A673 (cell line): ENCODE measurements at places on chromosomes 7 and 10.

- no peak overlapping the region for H3K27ac ChIP-seq
- H3K36me3 ChIP-seq, result no peaks in the 10 kb centered on the region
- DNase-seq, result peak; percentile 44
These were observed 142.2 kb upstream of the INSYN2A start for GRCh38 chr10:127338399-127339110.

- peak; percentile 40 for DNase-seq
- no peaks in the 10 kb centered on the region for H3K36me3 ChIP-seq
- no peak overlapping the region for H3K4me3 ChIP-seq
- no peak overlapping the region for H3K27ac ChIP-seq
- peaks cover 27% of the 10 kb centered on the region for H3K4me1 ChIP-seq
- H3K27me3 ChIP-seq, result no peaks in the 10 kb centered on the region
These were observed 268.4 kb downstream of the TCERG1L start for GRCh38 chr10:131043039-131043691.

- H3K36me3 ChIP-seq, result no peaks in the 10 kb centered on the region
- no peak for DNase-seq
- no peak overlapping the region for H3K27ac ChIP-seq
- no peak overlapping the region for H3K4me3 ChIP-seq
- peaks cover 3% of the 10 kb centered on the region for H3K4me1 ChIP-seq
These were observed 9.0 kb downstream of the LFNG start for GRCh38 chr7:2528481-2529095.

DNA sequence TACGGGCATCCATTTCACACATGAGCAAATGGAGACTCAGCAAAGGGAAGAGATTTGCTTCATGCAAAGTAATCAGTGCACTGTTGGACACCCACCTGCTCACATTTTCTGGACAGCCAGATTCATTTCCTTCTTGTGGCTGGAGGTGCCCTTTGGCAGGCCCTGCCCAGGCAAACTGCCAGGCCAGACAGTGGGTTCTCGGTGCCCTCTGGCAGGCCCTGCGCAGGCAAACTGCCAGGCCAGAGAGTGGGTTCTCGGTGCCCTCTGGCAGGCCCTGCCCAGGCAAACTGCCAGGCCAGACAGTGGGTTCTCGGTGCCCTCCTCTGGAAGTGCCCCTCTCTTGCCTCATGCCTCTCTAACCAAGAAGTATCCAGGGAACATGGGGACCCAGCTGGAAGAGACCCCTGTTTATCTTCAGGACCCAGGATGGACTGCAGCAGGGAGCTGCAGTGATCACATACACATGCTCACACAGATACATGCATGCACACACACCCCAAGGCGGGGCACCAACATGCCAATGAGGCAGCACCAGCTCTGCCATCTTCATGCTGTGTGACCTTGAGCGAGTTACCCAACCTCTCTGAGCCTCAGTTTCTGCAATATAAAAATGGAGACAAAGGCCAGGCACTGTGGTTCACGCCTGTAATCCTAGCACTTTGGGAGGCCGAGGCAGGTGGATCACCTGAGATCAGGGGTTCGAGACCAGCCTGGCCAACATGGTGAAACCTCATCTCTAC lies 67.1 kb downstream of the OAT start:
- no peak overlapping the region for H3K27ac ChIP-seq
- no peaks in the 10 kb centered on the region for H3K27me3 ChIP-seq
- H3K36me3 ChIP-seq, result no peaks in the 10 kb centered on the region
- no peak overlapping the region for H3K4me3 ChIP-seq
- peaks cover 18% of the 10 kb centered on the region for H3K4me1 ChIP-seq
- DNase-seq, result no peak

- no peak for DNase-seq
- no peak overlapping the region for H3K4me3 ChIP-seq
- H3K27me3 ChIP-seq, result no peaks in the 10 kb centered on the region
- H3K27ac ChIP-seq, result no peak overlapping the region
These were observed 79.6 kb upstream of the STRIP2 start for GRCh38 chr7:129354428-129355157.

GRCh38 chr10:72027498-72027897 lies 60.9 kb downstream of the SPOCK2 start:
- no peak for DNase-seq
- no peak overlapping the region for H3K27ac ChIP-seq
- H3K4me3 ChIP-seq, result no peak overlapping the region

DNA sequence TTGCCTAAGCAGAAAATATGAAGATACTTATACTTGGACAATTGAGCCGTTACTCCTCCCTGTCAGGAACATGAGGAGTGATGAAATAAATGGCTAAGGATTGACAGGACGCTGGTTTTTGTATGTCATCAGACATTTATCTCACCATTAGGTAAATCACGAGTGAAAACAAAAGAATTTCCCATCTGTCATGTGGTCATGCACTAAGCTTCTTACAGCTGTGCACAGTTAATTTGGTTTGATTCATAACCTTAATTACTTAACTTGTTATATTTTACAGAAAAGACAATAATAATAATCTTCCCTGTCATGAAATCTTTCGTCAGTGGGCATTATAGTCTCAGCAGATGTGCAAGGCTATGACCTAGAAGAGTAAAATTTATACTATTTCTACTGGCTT lies 266.5 kb downstream of the HGF start:
- H3K27ac ChIP-seq, result no peak overlapping the region
- no peaks in the 10 kb centered on the region for H3K27me3 ChIP-seq
- no peak for DNase-seq
- peaks cover 27% of the 10 kb centered on the region for H3K4me1 ChIP-seq

DNA sequence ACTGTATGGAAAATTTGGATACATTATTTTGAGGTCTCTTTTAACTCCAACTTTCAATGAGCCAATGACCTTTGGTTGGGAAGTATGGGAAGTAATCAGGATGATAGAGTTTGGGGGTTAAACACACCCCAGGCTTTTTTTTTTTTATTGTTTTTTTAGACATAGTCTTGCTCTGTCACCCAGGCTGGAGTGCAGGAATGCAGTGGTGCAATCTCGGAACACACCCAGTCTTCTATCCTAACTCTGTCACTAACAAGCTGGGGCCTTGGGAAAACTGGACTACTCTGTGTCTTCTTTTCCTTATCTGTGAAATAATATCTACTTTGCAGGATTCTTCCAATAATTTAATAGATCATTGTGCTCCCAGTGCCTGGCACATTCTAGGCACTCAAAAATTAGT lies 37.6 kb upstream of the AGBL3 start:
- no peak overlapping the region for H3K4me3 ChIP-seq
- peaks cover 4% of the 10 kb centered on the region for H3K4me1 ChIP-seq
- no peak for DNase-seq
- H3K27me3 ChIP-seq, result no peaks in the 10 kb centered on the region

DNA sequence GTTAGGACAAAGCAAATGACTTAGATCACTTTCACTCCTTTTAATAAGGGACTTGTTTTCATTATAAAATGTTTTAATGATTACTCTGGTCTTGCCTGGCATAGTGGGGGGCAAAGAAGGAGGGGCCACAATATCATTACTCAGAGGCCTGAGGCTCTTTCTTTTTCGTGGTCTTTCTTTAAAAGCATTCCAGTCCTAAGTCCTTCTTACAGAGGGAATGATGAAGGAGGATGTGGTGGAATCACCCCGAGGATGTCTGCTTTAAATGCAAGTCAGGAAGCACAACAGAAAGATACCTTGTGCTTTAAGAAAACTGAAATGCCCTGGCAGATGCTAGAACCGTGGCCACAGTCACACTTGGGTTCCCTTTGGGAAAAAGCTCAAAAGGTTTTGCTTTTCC lies 379.1 kb downstream of the INHBA start:
- no peaks in the 10 kb centered on the region for H3K4me1 ChIP-seq
- no peak overlapping the region for H3K27ac ChIP-seq
- no peak overlapping the region for H3K4me3 ChIP-seq
- H3K27me3 ChIP-seq, result no peaks in the 10 kb centered on the region
- H3K36me3 ChIP-seq, result no peaks in the 10 kb centered on the region

GRCh38 chr7:118250860-118251494 lies 26.5 kb downstream of the ANKRD7 start:
- H3K27me3 ChIP-seq, result no peaks in the 10 kb centered on the region
- H3K27ac ChIP-seq, result no peak overlapping the region
- no peak overlapping the region for H3K4me3 ChIP-seq
- H3K4me1 ChIP-seq, result no peaks in the 10 kb centered on the region

- no peak overlapping the region for H3K4me3 ChIP-seq
- no peaks in the 10 kb centered on the region for H3K36me3 ChIP-seq
- peak overlapping the region; percentile 15 for H3K27ac ChIP-seq
- H3K27me3 ChIP-seq, result no peaks in the 10 kb centered on the region
- H3K4me1 ChIP-seq, result peaks cover 24% of the 10 kb centered on the region
These were observed 1061.1 kb upstream of the AUTS2 start for GRCh38 chr7:68537051-68537773.

GRCh38 chr10:73529089-73529832 lies 33.4 kb upstream of the PPP3CB start:
- H3K4me1 ChIP-seq, result no peaks in the 10 kb centered on the region
- H3K27me3 ChIP-seq, result no peaks in the 10 kb centered on the region
- no peak overlapping the region for H3K27ac ChIP-seq
- no peaks in the 10 kb centered on the region for H3K36me3 ChIP-seq

DNA sequence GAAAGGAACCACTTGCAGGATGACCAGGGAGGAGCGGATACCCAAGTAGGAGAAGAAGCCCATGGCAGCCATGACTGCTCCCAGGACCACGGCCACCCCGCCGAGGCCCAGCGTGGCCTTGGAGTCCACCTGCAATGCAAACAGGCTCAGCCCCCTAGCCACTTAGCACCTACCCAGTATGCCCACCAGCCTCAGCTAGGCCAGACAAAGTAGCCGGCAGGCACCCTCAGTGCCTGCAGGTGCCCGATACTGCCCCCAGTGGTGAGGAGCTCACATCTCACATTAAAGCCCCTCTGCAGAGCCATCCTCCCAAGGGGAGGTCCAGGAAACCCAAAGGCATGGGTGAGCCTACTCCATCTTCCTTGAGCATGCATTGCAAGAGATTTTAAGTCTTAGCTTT lies 6.6 kb downstream of the NPC1L1 start:
- DNase-seq, result peak; percentile 73
- no peaks in the 10 kb centered on the region for H3K36me3 ChIP-seq
- H3K27ac ChIP-seq, result no peak overlapping the region
- no peak overlapping the region for H3K4me3 ChIP-seq
- H3K4me1 ChIP-seq, result no peaks in the 10 kb centered on the region

DNA sequence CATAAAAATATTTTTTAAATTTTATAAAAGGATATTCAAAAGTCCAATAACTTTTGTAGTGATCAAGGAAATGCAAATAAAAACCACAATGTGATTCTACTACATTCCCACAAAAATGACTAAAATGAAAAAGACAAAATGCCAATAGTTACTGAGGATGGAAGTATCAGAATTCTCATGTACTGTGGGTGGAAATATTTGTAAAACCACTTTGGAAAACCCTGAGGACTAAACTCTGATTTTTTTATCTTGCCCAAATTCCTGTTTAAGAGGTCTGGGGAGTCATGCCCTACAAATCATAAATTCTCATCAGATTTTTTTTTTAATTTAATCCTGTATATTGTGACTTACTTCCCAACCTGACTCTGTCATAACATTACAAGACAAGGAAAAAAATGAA lies 9.8 kb upstream of the SEMA3D start:
- no peak overlapping the region for H3K4me3 ChIP-seq
- no peaks in the 10 kb centered on the region for H3K4me1 ChIP-seq
- no peaks in the 10 kb centered on the region for H3K27me3 ChIP-seq
- DNase-seq, result no peak
- no peaks in the 10 kb centered on the region for H3K36me3 ChIP-seq

- peaks cover 13% of the 10 kb centered on the region for H3K36me3 ChIP-seq
- H3K4me1 ChIP-seq, result no peaks in the 10 kb centered on the region
- H3K4me3 ChIP-seq, result no peak overlapping the region
- peak; percentile 55 for DNase-seq
- H3K27me3 ChIP-seq, result no peaks in the 10 kb centered on the region
- no peak overlapping the region for H3K27ac ChIP-seq
These were observed 46.6 kb downstream of the CCSER2 start for GRCh38 chr10:84375011-84375410.

GRCh38 chr7:140456551-140457051 lies 22.7 kb downstream of the MKRN1 start:
- no peak overlapping the region for H3K27ac ChIP-seq
- H3K4me3 ChIP-seq, result no peak overlapping the region
- peaks cover 21% of the 10 kb centered on the region for H3K36me3 ChIP-seq
- H3K4me1 ChIP-seq, result no peaks in the 10 kb centered on the region

DNA sequence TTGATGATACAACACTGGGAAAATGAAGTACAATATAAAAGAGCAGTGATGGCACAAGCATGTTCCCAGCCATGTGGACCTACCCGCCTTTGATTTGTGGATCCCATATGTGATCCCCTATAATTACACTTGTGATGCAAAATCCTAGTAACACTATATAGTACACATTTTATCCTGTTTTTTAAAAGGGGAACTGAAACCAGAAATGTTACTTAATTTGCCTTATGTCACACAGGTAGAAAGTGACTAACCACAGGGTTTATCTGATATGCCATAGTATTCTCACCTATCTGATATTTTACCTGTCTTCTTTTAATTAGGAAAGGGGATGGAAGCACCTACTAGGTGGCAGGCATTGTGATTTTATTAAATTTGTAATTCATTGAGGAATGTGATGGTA lies 35.0 kb downstream of the ARMC3 start:
- H3K27me3 ChIP-seq, result no peaks in the 10 kb centered on the region
- H3K4me1 ChIP-seq, result no peaks in the 10 kb centered on the region
- no peak overlapping the region for H3K27ac ChIP-seq
- H3K36me3 ChIP-seq, result no peaks in the 10 kb centered on the region
- H3K4me3 ChIP-seq, result no peak overlapping the region

DNA sequence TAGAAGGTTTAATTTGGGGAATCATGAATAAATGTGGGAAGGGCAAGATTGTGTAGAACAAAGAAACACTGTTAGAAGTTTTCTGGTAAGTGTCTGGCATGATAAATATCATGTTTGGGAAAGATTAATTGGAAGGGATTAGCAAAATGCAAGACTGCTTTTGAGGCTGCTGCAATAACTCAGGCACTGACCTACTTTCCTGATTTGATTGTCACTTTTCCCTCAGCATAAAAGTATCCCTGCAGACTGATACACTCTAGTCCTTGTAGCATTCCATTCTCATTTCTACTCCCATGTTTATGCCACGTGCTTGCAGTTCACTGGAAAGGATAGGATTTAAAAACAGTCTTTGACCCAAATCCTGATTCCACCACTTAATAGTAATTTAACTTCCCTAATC lies 303.3 kb upstream of the SEMA3A start:
- no peak overlapping the region for H3K4me3 ChIP-seq
- H3K27me3 ChIP-seq, result no peaks in the 10 kb centered on the region
- no peaks in the 10 kb centered on the region for H3K36me3 ChIP-seq
- no peak for DNase-seq
- H3K4me1 ChIP-seq, result no peaks in the 10 kb centered on the region

GRCh38 chr10:104664205-104664604 lies 23.1 kb downstream of the SORCS3 start:
- no peak overlapping the region for H3K4me3 ChIP-seq
- H3K27ac ChIP-seq, result no peak overlapping the region

GRCh38 chr7:100555701-100556100 lies 16.7 kb downstream of the AGFG2 start:
- H3K36me3 ChIP-seq, result peaks cover 7% of the 10 kb centered on the region
- no peak overlapping the region for H3K4me3 ChIP-seq
- DNase-seq, result no peak
- H3K27ac ChIP-seq, result no peak overlapping the region
- H3K4me1 ChIP-seq, result no peaks in the 10 kb centered on the region

GRCh38 chr7:150968734-150969372 lies 9.3 kb downstream of the KCNH2 start:
- no peak overlapping the region for H3K4me3 ChIP-seq
- DNase-seq, result no peak
- H3K27ac ChIP-seq, result no peak overlapping the region
- no peaks in the 10 kb centered on the region for H3K27me3 ChIP-seq
- H3K36me3 ChIP-seq, result no peaks in the 10 kb centered on the region
- peaks cover 5% of the 10 kb centered on the region for H3K4me1 ChIP-seq

GRCh38 chr7:28955718-28956607 lies 2.2 kb downstream of the TRIL start:
- no peak overlapping the region for H3K27ac ChIP-seq
- peaks cover 50% of the 10 kb centered on the region for H3K4me1 ChIP-seq
- peak; percentile 78 for DNase-seq
- peak overlapping the region; percentile 71 for H3K4me3 ChIP-seq
